ENCODE measurements at places on chromosomes 4 and X.

- no peak for DNase-seq
These were observed 53.7 kb downstream of the COQ2 start for GRCh38 chr4:83230928-83231327.

- no peak for DNase-seq
These were observed 48.5 kb downstream of the PRPS1 start for GRCh38 chrX:107676559-107677378.

GRCh38 chr4:1139860-1140259, 26.5 kb upstream of the RNF212 start:
- no peak for DNase-seq

- DNase-seq = no peak
These were observed 256.8 kb upstream of the VCX start for GRCh38 chrX:7586126-7586525.

DNA sequence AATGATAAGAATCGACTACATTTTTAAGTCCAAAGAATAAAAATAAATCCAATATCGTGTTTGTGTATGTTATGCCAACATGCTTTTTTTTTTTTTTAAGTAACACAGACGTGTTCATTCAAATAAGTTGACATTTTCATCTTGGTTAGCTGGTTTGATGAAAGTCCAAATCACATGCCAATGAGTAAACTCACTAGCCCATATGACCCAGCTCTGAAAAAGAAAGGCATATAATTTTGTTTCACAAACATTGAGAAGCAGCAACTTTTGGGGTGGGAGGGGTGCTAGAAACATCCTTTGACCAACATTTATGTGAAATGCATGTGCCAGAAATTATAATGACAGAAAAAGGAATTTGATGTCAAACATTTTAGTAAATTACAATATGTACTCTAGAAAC, 61.6 kb upstream of the SPP1 start:
- no peak for DNase-seq

- no peak for DNase-seq
These were observed 16.0 kb downstream of the PRDM8 start for GRCh38 chr4:80213117-80213815.
